H9 (cell line): ENCODE measurements at places on chromosomes 2 and 18. TPM values are rescaled to one million over a fixed set of nuclear protein-coding genes. Genes with fewer than 3 reads are reported as not detected.

- no peak overlapping the region for H3K27ac ChIP-seq
- no peak for DNase-seq
- no peak overlapping the region for H3K4me3 ChIP-seq
Measured at GRCh38 chr2:70188460-70188859, 2.4 kb downstream of the C2orf42 start.

DNA sequence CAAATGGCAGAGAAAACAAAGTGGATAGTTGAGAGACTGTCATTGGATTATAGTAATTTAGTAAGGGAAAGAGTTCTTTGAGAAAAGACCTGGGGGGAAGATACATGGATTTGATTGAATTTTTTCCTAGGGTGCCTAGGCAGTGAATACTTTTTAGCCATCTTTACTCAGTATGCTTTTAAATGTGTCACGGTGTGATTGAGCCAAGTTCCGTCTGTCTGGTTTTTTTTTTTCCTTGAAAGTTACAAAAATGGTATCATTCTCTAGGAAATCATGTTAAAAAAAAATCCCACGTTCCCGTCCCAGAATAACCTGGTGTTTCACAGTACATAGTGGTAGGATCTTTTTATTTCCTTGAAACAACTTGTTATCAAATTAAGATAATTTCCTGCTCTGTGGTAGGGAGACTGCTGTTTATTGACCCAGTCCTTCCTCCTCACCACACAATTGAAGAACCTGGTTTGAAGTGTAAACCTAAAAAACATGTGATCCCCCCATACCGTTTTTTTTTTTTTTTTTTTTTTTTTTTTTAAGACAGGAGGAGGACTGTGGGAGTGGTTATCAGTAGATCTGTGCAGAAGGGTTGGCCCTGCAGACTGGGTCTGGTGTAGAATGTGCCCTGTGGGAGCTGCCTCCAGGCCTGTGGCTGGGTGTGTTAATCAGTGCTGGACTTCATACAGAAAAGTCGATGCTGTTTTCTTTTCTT, 55.1 kb downstream of the DGKD start:
- H3K4me1 ChIP-seq: no peaks in the 10 kb centered on the region
- peaks cover 21% of the 10 kb centered on the region for H3K36me3 ChIP-seq
- DNase-seq: no peak
- no peak overlapping the region for H3K4me3 ChIP-seq

- H3K27ac ChIP-seq: no peak overlapping the region
- no peaks in the 10 kb centered on the region for H3K27me3 ChIP-seq
- DNase-seq: no peak
- H3K4me1 ChIP-seq: no peaks in the 10 kb centered on the region
- H3K4me3 ChIP-seq: no peak overlapping the region
- no peaks in the 10 kb centered on the region for H3K36me3 ChIP-seq
Measured at GRCh38 chr18:76099931-76100457, 395.0 kb downstream of the ZNF516 start.

DNA sequence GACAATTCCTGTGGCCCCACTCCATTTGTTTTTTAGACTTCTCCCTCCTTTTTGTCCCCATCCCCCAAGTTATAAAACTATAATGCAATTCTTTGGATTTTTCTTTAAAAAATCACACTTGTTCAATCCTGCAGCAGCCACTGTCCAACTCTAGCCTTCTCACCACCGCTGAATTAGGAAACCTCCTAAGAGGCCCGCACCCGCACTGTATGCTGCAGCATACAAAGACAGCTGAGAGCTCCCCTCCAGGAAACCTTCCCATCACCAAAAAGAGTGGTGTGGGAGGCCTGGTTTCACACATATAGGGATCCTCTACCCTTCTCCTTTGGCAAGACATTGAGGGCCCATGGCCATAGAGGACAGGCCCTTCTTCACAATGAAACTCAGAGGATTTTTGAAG, 2.9 kb downstream of the PCGF1 start:
- H3K36me3 ChIP-seq: peaks cover 24% of the 10 kb centered on the region
- no peak for DNase-seq
- H3K27me3 ChIP-seq: peaks cover 56% of the 10 kb centered on the region
- peaks cover 4% of the 10 kb centered on the region; the same call in 1 of the 2 replicates for H3K4me1 ChIP-seq
- peak overlapping the region; percentile 85 for H3K4me3 ChIP-seq

- no peaks in the 10 kb centered on the region for H3K27me3 ChIP-seq
- no peak overlapping the region for H3K4me3 ChIP-seq
- no peaks in the 10 kb centered on the region for H3K4me1 ChIP-seq
- H3K27ac ChIP-seq: no peak overlapping the region
Measured at GRCh38 chr2:69405306-69405705, 18.3 kb upstream of the GFPT1 start.

- H3K4me1 ChIP-seq: 0 out of 2 replicates have a peak, but pooled peaks cover 4% of the 10 kb centered on the region
- DNase-seq: no peak
- H3K4me3 ChIP-seq: no peak within 1 kb of the TSS
Measured at GRCh38 chr2:174764280-174765255, at the start of gene CHRNA1. CHRNA1 (minus strand) TSS chr2:174764472; CDS start chr2:174764394, 78 bp downstream.

DNA sequence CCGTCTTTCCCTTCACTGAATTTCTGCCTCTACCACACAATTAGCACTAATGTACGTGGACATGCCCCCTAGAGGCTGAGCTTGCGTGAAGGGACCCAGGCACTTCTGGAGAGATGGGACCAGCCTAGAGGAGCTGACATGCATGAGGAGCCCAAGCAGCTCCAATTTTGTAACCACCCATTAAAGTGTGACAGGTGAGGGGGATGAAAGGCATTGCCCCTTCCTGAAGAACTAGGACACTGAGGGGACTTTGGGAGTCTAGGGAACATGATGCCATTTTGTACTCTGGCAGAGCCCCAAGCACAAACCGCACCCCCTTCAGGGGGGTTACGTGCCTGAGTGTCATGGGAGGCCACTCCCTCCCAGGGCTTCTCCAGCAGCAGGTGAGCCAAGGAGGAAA, 63.6 kb downstream of the HNRNPLL start:
- H3K27ac ChIP-seq: no peak overlapping the region
- peak; percentile 52 for DNase-seq
- H3K36me3 ChIP-seq: no peaks in the 10 kb centered on the region
- H3K4me1 ChIP-seq: peaks cover 2% of the 10 kb centered on the region; the same call in 1 of the 2 replicates
- H3K27me3 ChIP-seq: no peaks in the 10 kb centered on the region; the same call in 1 of the 2 replicates

GRCh38 chr18:3584897-3585460, 135.0 kb downstream of the TGIF1 start:
- no peaks in the 10 kb centered on the region for H3K36me3 ChIP-seq
- no peak overlapping the region for H3K4me3 ChIP-seq
- no peaks in the 10 kb centered on the region for H3K27me3 ChIP-seq
- H3K27ac ChIP-seq: peak overlapping the region; percentile 94
- DNase-seq: peak; percentile 87

- no peak overlapping the region for H3K4me3 ChIP-seq
- H3K4me1 ChIP-seq: no peaks in the 10 kb centered on the region
- no peaks in the 10 kb centered on the region for H3K36me3 ChIP-seq
Measured at GRCh38 chr18:79871026-79871390, 73.3 kb downstream of the KCNG2 start.

GRCh38 chr2:69166812-69167468, 154.0 kb downstream of the ANTXR1 start:
- peaks cover 11% of the 10 kb centered on the region; the same call in 1 of the 2 replicates for H3K4me1 ChIP-seq
- H3K27me3 ChIP-seq: no peaks in the 10 kb centered on the region
- H3K36me3 ChIP-seq: peaks cover 3% of the 10 kb centered on the region
- no peak overlapping the region for H3K4me3 ChIP-seq
- DNase-seq: no peak
- H3K27ac ChIP-seq: no peak overlapping the region

- H3K36me3 ChIP-seq: peaks cover 3% of the 10 kb centered on the region; the same call in 1 of the 2 replicates
- peak; percentile 8 for DNase-seq
- H3K27ac ChIP-seq: no peak overlapping the region
Measured at GRCh38 chr2:239471011-239471792, 70.4 kb upstream of the HDAC4 start.

GRCh38 chr2:211822686-211823335, 715.8 kb downstream of the ERBB4 start:
- no peaks in the 10 kb centered on the region for H3K36me3 ChIP-seq
- no peak overlapping the region for H3K4me3 ChIP-seq
- no peak overlapping the region for H3K27ac ChIP-seq
- no peaks in the 10 kb centered on the region for H3K27me3 ChIP-seq
- no peak for DNase-seq
- no peaks in the 10 kb centered on the region for H3K4me1 ChIP-seq

- 0 out of 2 replicates have a peak, but pooled peaks cover 4% of the 10 kb centered on the region for H3K36me3 ChIP-seq
- no peaks in the 10 kb centered on the region for H3K27me3 ChIP-seq
- no peak overlapping the region for H3K27ac ChIP-seq
Measured at GRCh38 chr2:75162259-75162658, 37.1 kb downstream of the TACR1 start.

- H3K36me3 ChIP-seq: peaks cover 1% of the 10 kb centered on the region; the same call in 1 of the 3 replicates
- no peak overlapping the region for H3K4me3 ChIP-seq
- DNase-seq: no peak
- H3K4me1 ChIP-seq: peaks cover 6% of the 10 kb centered on the region; the same call in 1 of the 2 replicates
- no peaks in the 10 kb centered on the region for H3K27me3 ChIP-seq
Measured at GRCh38 chr2:209114588-209115240, 309.1 kb upstream of the MAP2 start.

DNA sequence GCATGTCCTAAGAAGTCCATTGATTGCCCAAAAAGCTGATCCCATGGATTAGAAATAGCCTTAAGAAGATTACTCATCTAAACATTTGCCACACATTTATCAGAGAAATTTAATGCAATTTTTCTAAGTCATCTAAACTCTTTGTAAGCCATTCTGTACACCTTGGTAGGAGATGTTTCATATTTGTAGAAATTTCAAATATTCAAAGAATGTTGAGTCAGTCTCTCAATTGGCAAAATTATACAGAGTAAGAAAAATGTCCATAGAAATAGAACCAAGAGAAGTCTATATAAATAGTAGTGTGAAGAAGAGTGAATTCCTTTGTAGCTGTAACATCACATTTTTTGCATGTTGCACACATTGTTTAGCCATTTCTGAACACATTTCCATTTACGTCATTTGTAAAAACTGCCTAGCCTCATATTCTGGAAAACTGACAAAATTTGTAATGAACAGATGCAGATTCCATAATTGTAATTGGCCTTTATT, 128.6 kb downstream of the MSTN start:
- H3K36me3 ChIP-seq: no peaks in the 10 kb centered on the region
- H3K4me1 ChIP-seq: no peaks in the 10 kb centered on the region
- H3K27me3 ChIP-seq: no peaks in the 10 kb centered on the region
- H3K4me3 ChIP-seq: no peak overlapping the region
- no peak for DNase-seq
- H3K27ac ChIP-seq: no peak overlapping the region

DNA sequence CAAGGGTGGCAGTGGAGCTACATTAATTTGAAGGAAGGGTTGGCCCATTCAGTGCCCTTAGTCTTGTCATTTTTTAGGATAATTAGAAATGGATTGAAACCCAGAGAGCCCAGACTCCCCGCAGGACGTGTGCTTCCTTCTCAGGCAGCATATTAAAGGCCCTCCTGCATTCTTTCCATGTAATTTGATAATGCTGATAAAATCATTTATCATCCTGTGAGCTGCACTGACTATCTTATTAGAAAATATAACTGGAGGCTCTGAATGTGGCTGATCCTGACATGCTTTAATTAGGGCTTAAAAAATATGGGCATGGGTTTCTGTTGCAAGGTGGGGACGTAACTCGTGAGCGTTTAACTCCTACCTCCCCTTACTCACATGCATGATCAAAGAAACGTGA, 148.1 kb downstream of the ACKR3 start:
- no peak for DNase-seq
- H3K27ac ChIP-seq: no peak overlapping the region
- H3K36me3 ChIP-seq: no peaks in the 10 kb centered on the region
- no peaks in the 10 kb centered on the region for H3K4me1 ChIP-seq
- H3K4me3 ChIP-seq: no peak overlapping the region
- H3K27me3 ChIP-seq: no peaks in the 10 kb centered on the region

DNA sequence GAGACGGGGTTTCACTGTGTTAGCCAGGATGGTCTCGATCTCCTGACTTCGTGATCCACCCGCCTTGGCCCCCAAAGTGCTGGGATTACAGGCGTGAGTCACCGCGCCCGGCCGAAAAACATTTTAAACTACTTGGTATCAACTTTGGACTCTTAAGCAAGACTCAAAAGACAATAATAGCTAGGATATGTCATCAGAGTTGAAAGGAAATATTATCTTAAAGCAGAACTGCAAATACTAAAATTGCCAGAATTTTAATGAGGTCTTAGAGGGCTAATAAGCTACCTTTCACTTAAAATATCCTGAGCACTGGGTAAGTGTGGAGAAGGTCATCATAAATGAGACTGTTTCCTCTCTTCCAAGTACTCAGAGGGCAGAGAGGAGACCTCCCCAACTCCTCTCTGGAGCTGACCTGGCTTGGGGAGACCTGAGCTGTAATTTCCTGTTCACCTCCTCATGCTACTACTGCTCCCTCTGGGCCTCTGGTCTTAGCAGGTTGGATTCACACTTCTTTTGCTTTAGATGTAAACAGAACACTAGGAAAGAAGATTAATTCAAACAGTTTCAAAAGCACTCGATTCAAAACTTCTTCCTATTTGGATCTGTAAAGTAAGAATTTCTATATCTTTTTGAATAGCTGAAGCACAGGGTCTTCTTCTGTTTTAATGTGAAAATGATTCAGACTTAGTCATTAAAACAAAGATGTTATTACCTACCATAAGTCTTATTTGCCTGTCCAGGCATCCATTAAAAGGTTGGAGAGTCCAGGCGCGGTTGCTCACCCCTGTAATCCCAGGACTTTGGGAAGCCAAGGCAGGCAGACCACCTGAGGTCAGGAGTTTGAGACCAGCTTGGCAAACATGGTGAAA, 16.5 kb downstream of the CNRIP1 start:
- no peak overlapping the region for H3K4me3 ChIP-seq
- no peak for DNase-seq
- no peak overlapping the region for H3K27ac ChIP-seq
- H3K27me3 ChIP-seq: no peaks in the 10 kb centered on the region
- no peaks in the 10 kb centered on the region for H3K36me3 ChIP-seq

DNA sequence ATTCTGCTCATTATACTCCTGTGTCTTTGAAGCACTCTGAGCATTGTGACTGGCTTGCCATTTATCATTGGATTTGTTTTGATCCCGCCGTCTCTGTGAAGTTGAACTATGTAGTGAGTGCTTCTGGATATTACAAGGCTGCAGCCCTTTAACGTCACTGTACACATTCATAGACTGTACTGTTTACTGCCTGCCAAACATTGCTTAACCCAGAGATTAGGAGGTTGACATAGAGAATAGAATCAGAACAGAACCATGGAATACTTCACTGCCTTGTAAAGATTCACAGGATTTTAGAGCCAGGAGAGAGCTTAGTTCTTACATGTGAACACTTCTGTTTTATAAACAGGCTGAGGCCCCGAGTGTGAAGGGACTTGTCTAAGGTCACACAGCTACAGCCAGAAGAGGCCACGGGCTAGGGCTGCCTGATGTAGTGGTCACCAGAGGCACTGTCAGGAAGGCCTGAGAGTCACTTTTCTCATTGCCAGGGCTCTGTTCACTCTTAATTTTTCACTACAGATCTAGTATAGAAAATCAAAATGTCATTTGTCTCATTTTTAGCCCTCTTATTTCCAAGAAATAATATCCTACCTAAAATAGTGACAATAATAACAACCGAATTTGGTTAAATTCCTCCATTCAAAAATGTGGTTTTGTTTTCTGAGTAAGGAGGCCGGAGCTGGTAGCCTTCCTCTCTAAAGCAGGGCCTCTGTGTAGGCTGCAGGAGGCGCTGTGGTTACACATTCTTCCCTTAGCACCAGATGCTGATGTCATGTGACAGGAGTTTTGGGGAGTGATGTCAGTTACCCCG, 87.9 kb downstream of the UGGT1 start:
- H3K36me3 ChIP-seq: peaks cover 27% of the 10 kb centered on the region; the same call in 2 of the 3 replicates
- no peak overlapping the region for H3K4me3 ChIP-seq
- H3K27ac ChIP-seq: no peak overlapping the region
- H3K4me1 ChIP-seq: no peaks in the 10 kb centered on the region

Gene SLC20A1
- 120 and 123 TPM in 2 replicates for total RNA-seq

Gene UGT1A8
- total RNA-seq: not detected in 2 replicates

Gene GPR39
- total RNA-seq: 0.20 and 0.50 TPM in 2 replicates

Gene FBXO36
- 3.0 and 3.4 TPM in 2 replicates for total RNA-seq

Gene SIX2
- total RNA-seq: 0.15 TPM in 1 of 2 replicates, not detected in the other

Gene IL18RAP
- total RNA-seq: not detected in 2 replicates

Gene SPTBN1
- total RNA-seq: 160 and 164 TPM in 2 replicates

Gene DNAJC5G
- 0.37 and 0.44 TPM in 2 replicates for total RNA-seq

Gene LHCGR
- total RNA-seq: 0.33 and 0.44 TPM in 2 replicates
